Stimulated activated CD4-positive, alpha-beta T cell treated with anti-CD3 and anti-CD28 coated beads, Interleukin-1b, Interleukin-23, amount 100 ng/mL, for 1 hour (primary cell): ENCODE measurements at places on chromosomes 6 and 20.

DNA sequence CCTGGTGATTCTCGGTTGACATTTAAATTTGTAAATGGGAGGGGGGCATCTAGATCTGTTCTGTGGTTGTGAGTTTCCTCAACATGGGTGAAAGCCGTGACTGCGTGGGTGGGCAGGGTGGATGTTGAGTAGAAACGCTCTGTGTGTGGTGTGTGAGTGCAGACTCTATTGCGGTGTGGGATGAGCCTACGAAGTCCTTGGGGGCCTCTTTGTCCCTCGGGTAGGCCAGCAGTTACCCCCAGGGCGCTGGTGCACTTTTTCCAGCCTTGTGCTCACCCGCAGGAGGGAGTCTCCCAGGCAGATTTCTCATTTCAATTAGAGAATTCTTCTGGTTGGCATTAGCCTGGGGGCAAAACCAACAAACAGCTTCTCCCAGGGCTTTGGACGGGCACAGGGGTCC, 10.6 kb downstream of the TOX2 start:
- DNase-seq = peak; percentile 55

- DNase-seq = no peak
Measured at GRCh38 chr6:66190858-66191257, 483.8 kb upstream of the EYS start.

GRCh38 chr20:20820785-20821483, 108.5 kb upstream of the RALGAPA2 start:
- DNase-seq = no peak

DNA sequence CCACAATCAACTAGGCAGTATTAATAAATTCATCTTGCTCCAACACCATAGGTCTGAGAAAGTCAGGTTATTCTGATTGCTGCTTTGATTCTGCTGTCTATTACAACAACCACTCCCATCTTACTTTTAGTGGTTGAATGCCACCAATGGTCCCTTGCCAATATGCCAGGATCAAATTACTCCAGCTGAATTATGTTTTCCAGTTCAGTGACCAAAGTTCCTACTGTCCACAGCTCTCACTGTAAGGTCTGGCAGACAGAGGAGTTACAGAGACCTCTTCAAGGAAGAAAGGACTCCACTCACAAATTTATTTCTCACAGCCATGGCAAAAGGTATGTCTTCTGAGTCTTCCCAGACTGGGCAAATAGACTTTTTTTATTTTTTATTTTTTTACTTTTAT, 557.0 kb downstream of the HAO1 start:
- DNase-seq = no peak

DNA sequence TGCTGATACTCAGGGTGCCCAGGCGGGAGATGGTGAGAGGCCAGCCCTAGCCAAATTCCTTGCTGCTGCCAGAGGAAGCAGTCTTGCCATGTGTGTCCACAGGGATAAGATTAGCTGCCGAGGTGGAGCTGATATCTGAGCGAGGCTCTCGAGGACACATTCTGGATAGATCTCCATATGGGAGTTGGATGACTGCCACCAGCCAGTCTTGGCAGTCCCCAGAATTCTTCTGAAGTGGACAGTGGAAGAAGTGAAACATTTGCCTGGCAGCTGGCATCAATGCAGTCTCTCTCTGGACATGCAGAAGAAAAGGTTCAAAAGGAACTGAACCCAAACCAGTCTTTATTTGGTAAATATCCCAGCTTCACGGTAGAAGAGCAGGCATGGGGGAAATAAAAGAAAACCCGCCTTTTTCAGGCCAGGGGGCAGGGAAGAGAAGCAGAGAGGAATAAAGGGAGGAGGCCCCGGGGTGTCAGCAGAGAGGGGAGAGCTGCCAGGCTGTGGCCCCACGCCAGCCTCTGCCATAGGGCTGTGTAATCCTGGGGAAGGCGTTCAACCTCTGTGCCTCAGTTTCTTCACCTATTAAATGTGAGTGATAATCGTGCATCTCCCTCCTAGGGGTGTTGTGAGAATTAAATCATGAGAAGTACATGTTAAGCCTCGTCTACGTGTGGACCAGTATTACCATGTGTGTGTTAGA, 3.7 kb upstream of the FUCA2 start:
- DNase-seq = no peak

- no peak for DNase-seq
Measured at GRCh38 chr20:58832457-58832856, 18.2 kb downstream of the GNAS-AS1 start.

DNA sequence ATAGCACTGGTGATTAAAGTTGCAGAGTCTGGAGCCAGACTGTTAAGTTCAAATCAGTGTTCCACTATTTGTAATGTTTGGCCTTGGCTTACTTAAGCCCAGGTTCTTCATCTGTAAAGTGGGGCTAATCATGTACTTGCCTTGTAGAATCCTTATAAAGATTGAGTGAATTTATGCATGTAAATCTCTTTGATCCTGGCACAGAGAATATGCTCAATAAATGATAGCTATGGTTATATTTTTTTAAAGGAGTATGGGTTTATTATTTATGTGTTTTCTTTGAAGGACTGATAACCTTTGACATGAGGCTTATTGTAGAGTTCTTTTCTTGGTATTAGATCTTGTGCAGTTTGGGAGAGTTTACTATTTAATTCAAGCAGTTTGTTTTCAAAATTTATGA, 89.5 kb downstream of the CDKAL1 start:
- no peak for DNase-seq

DNA sequence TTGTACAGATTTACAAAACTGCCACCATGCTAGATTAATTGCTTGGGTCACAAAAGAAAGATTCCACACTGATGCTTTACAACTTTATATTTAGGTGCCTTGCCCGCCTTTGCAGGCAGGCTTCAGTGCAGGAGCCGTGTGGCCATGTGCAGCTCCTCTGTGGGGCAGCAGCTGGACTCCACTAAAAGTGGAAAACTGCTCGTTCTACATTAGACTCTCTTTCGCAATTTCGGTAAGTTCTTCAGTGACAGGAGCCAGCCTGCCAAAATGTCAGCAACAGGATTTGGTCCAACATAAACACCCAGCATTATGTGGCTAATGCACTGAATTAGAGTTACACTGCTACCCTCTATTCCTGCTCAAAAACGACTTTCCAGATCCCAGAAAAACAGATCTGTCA, 174.4 kb upstream of the KCNK16 start:
- DNase-seq = no peak
